Stimulated activated CD8-positive, alpha-beta memory T cell treated with anti-CD3 and anti-CD28 coated beads, Interleukin-4, amount 100 ng/mL, for 1 hour (primary cell): ENCODE measurements at places on chromosomes 5 and 9.

DNA sequence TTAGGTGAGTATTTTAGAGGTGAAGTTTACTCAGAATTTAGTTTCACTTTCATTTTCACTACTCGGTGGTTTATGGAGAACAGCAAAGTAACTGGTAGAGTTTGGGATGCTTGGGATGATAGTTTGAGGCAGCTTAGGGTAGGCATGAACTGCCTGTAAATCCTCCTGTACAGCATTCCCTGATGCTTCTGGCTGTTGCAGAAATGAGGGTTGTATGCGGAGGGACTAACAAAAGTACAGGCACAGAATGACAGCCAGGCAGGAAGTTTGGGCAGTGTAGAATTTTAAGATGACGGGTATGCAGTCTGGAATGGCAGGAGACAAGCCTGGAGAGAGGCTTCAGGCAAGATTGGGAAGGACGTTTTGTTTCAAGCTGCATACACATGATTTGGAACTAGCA, 48.0 kb upstream of the FAM120AOS start:
- DNase-seq = no peak

GRCh38 chr5:100790170-100790665, 112.9 kb downstream of the ST8SIA4 start:
- no peak for DNase-seq

GRCh38 chr5:65213921-65214525, 267.7 kb downstream of the ADAMTS6 start:
- no peak for DNase-seq

DNA sequence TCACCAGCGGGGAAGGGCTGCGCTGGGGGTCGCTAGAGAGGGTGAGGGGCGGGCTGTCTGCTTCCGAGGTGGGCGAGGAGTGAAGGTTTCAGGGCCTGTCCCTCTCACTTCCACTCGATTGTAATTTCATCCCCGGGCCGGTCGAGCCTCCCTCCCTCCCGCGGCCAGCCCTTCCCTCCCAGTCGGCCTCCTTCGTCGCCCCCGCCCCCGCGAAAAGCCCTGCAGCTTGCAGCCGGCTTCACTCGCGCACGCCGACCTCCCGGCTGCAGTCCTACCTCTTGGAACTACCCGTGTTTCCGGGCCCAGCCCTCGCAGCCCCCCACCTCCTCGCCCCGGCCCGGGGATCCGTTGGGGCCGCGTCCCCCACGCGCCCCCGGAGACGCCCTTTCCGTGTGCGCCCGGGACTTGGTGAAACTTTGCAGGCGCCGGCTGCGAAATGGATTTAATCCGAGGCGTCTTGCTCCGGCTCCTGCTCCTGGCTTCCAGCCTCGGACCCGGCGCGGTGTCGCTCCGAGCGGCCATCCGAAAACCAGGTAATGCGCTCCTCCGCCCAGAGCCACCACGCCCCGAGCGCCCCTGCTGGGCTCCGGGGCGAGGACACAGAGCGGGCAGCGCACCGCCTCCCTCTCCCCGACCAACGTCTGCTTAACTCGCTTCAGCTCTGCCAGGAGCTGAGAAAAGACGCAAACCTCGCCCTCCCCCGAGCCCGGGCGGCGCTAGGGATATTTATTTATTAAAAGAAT, at the start of gene EGFLAM:
TSS of gene EGFLAM (plus strand) at position 241 of the 743 bp plus-strand sequence. CDS start at position 437, 196 bp downstream.
- DNase-seq = no peak

GRCh38 chr5:53446908-53447307, 33.5 kb upstream of the FST start:
- no peak for DNase-seq

- DNase-seq = no peak
These were observed 70.6 kb downstream of the DCP2 start for GRCh38 chr5:113047234-113047633.
